ENCODE measurements at places on chromosomes 11 and 22.

DNA sequence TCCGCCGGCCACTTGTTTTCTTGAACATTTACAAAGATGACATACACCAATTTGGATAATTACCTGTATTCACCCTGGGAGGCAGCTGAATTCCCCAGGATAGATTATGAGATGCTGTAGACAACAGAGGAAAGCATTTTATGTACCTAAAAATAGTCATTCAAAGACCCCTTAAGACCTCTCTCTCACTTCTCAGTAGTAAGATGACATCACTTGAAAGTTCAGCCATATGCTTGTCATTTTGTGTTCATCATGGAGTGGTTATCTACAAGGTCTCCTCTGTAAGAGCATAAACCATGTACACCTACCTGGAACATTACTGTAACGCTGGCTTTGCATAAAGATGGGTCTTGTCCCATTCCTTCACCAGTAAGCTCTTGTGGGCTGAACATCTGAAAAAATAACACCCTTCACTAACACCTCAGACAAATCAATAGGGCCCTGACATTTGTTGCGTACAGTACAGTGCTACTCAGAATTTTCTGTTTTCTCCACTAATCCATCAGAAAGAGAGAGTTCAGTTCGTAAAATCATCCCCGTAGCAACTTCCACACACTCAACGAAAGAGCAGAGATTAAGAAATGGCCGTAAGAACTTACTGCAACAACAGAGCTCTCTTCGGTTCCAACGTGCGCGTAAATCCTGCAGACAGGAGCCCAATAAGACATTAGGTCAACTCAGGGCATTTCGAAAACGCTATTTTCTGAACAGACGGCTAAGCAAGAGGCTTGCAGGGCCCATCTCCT, 15.6 kb upstream of the WDR74 start:
- H3K4me3 ChIP-seq = peak overlapping the region; percentile 99
- H3K27me3 ChIP-seq = no peaks in the 10 kb centered on the region
- H3K27ac ChIP-seq = peak overlapping the region; percentile 97
- no peak for DNase-seq
- peaks cover 23% of the 10 kb centered on the region for H3K36me3 ChIP-seq

- peaks cover 8% of the 10 kb centered on the region for H3K4me1 ChIP-seq
- peaks cover 15% of the 10 kb centered on the region for H3K27me3 ChIP-seq
- no peak overlapping the region for H3K4me3 ChIP-seq
- DNase-seq = no peak
Measured at GRCh38 chr22:43390166-43390565, 21.6 kb upstream of the MPPED1 start.

GRCh38 chr22:35524966-35525686, 15.5 kb upstream of the RASD2 start:
- H3K27me3 ChIP-seq = peaks cover 11% of the 10 kb centered on the region

DNA sequence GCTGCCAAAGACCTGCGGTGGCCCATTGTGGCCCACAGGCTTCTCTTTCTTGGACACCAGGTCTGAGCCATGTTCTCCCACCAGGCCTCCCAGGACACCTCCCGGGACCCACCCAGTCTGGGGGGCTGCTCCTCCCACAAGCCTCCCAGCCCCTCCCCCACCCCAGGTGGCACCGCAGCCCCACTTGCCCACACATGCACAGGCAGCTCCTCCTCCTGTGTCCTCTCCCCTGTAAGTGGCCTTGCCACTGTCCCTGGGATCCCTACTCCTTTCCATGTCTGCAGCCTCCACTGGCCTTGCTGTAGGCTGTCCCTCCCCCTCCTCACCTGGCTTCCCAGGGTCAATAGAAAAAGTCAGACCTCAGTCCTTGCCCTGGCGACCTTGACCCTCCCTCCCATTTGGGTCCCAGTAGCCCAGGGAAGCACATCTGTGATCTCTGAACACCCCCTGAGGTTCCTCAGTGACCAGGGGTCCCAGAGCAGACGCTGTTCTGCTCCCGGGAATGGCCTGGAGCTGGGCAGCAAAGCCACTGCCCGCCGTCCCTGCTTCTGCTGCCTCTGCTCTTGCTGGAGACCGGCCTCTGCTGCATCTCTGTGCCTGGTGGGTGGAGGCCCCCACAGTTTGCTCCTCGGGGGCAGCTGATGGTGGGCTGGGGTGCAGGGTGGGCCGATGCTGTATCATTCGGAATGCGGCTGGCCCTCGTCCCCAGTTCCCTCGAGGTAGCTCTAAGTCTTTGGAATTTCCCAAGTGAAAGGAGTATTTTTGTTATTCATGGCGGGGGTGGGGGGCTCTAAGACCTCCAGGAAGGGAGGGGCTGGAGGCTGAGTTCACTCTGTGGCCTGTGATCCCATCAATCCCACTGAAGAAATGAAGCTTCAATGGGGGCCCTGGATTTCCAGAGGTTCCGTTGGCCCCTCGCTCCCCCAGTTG, 43.6 kb downstream of the ARHGAP8 start:
- H3K27ac ChIP-seq = no peak overlapping the region
- H3K27me3 ChIP-seq = peaks cover 3% of the 10 kb centered on the region
- no peak overlapping the region for H3K4me3 ChIP-seq
- H3K36me3 ChIP-seq = no peaks in the 10 kb centered on the region
- no peaks in the 10 kb centered on the region for H3K4me1 ChIP-seq

- DNase-seq = no peak
- H3K27me3 ChIP-seq = peaks cover 7% of the 10 kb centered on the region
- H3K4me1 ChIP-seq = no peaks in the 10 kb centered on the region
- no peak overlapping the region for H3K4me3 ChIP-seq
Measured at GRCh38 chr22:34017205-34017604, 96.9 kb upstream of the LARGE1 start.

DNA sequence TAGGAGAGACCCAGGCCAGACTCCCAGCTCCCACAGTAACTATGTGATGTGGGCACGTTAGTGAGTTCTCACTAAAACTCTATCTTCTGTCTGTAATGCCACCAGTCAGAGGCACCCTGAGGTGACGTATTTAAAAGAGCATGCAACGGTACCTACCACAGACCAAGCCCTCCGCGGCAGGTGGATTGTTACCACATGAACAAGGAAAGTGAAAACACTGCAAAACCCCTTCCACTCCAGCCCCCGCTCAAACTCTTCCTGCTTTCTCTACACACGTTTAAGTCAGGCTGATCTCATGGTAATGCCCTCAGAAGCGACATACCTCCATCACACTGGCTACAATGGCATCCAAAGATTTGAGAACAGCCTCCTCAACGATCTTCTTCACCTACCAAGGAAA, 36.7 kb downstream of the SERPIND1 start:
- H3K36me3 ChIP-seq = peaks cover 35% of the 10 kb centered on the region
- no peaks in the 10 kb centered on the region for H3K27me3 ChIP-seq
- H3K4me1 ChIP-seq = peaks cover 6% of the 10 kb centered on the region
- no peak overlapping the region for H3K4me3 ChIP-seq

DNA sequence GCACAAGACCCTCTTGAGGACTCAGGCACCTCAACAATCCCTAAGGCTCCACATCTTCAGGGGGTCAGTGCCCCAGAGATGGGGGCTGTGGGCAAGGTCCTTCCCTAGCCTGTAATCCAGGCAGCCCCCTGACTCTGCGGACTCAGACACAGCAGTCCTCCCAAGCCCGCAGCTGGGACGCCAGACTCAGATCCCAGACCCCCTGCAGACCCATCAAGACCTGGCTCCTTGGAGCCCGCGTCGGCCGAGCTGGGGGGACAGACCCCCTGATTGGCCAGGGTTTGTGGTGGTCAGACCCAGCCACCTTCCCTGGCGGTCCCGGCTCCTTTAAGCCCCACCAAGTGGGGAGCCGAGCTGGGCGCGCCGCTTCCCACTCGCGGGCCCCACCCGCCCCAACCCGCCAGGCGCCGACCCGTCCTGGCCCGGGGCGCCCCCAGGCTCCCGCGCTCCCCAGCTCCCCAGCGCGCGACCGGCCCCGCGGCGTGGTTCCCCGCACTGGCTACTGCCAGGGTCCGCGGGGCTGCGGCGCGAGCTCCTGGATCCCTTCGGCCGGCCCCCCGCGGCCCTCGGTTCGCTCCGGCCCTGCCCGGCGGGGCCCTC, 458 bp downstream of the OSBPL5 start:
- peaks cover 6% of the 10 kb centered on the region for H3K4me1 ChIP-seq
- H3K36me3 ChIP-seq = no peaks in the 10 kb centered on the region
- H3K27ac ChIP-seq = no peak overlapping the region

DNA sequence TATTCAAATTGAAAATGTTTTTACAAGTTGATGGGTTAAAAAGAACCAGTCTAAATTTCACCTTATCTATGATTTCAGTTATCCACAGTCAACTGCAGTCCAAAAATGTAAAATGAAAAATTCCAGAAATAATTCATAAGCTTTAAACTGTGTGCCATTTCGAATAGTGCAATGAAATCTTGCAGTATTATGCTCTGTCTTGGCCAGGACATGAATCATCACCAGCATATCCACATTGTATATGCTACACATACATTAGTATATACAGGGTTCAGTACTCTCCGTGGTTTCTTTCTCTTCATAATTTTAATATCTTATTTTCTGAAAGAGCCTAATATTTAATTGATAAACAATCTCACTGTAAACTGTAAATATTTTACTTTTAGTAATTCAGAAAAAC, 45.9 kb downstream of the ARHGAP32 start:
- H3K36me3 ChIP-seq = peaks cover 8% of the 10 kb centered on the region
- DNase-seq = no peak
- no peaks in the 10 kb centered on the region for H3K4me1 ChIP-seq
- H3K27ac ChIP-seq = no peak overlapping the region
- H3K27me3 ChIP-seq = no peaks in the 10 kb centered on the region
- H3K4me3 ChIP-seq = no peak overlapping the region

- peak overlapping the region; percentile 17 for H3K27ac ChIP-seq
- no peaks in the 10 kb centered on the region for H3K27me3 ChIP-seq
- no peak overlapping the region for H3K4me3 ChIP-seq
- peaks cover 19% of the 10 kb centered on the region for H3K36me3 ChIP-seq
Measured at GRCh38 chr11:3781423-3781822, 15.9 kb downstream of the NUP98 start.

DNA sequence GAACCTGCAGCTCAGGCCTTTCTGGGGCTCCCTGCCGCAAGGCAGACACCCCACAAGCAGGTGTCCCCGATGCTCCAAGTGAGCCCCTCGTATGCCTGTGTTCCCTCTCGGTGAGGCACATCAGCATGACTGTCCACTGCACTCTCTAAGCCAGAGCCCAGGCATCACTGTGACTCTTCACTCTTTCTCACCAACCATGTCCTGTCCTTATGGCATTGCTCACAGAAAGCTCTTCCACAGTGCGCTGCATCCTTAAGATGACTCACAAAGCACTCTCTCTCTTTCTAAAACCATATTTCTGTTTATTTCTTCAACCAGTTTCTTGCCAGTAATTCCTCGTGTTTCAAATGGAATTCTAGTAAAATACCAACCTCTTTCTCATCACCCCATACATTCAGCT, 18.1 kb downstream of the GAB4 start:
- H3K27ac ChIP-seq = no peak overlapping the region
- H3K36me3 ChIP-seq = peaks cover 3% of the 10 kb centered on the region
- peaks cover 19% of the 10 kb centered on the region for H3K27me3 ChIP-seq
- H3K4me3 ChIP-seq = no peak overlapping the region
- DNase-seq = no peak
- no peaks in the 10 kb centered on the region for H3K4me1 ChIP-seq

GRCh38 chr11:6941970-6942369, 15.7 kb downstream of the ZNF215 start:
- H3K27me3 ChIP-seq = no peaks in the 10 kb centered on the region
- no peak overlapping the region for H3K27ac ChIP-seq
- no peaks in the 10 kb centered on the region for H3K36me3 ChIP-seq
- H3K4me1 ChIP-seq = peaks cover 2% of the 10 kb centered on the region

GRCh38 chr11:68963779-68964178, 17.0 kb downstream of the MRGPRD start:
- no peak overlapping the region for H3K4me3 ChIP-seq
- no peaks in the 10 kb centered on the region for H3K4me1 ChIP-seq
- no peak overlapping the region for H3K27ac ChIP-seq

All from memory B cell (primary cell).